RKO (cell line): ENCODE measurements at places on chromosomes 6 and 20.

- DNase-seq = no peak
Measured at GRCh38 chr6:146666909-146667308, 68.1 kb downstream of the ADGB start.

DNA sequence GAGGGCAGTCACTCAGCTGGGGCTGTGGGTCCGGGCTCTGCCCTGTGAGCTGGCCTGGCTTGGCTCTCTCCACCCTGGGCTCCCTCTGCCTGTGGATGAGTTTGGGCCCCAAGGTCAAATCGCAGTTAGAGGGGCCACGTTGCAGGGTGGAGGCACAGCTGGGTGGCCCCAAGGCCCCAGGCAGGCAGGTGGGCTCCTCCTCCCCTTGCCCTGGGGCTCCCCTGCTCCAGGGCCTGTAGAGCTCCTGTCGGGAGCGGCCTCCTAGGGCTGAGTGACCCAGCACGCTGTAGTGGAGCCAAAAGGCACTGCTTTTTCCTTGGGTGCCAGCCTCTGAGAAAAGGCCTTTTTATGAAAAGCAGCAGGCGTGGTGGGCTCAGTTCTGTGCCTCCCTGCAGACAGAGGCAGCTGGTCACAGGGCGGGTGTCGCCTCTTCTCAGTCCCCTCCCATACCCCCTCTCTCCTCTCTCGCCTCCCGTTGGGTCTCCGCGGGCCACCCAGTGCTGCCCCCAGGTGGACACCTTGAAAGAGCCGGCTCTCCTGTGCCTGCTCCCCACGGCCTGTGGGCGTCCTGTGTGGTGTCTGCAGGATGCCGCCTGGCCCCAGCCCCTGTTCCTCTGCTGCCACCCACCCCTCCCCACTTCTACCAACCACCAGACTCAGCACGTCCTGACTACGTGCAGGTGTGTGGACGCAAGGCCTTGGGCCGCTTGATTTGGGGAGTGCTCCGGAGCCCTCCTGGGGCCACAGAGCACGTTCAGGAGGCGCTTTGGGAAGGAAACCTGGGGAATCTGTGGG, 13.2 kb downstream of the SS18L1 start:
- peak; percentile 30 for DNase-seq

DNA sequence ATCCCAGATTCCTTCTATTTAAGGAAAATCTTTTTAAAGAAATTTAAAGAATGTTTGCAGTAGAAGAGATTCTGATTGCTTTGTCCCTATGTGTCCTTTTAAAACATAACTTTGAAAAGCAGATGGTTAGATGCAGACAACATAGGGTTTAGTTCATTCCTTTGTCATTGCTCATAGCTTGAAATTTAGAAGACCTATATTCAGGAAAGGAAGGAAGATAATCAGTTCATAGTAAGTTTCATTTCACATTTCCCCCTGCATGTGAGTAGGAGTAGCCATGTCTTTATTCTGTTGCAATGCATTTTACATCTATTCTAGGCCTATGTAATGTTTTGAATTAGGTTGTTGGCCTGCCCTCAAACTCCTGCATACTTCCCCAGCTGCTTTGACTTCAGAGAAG, 197.9 kb upstream of the GRIK2 start:
- DNase-seq = no peak

- DNase-seq = no peak
Measured at GRCh38 chr6:167679122-167679736, 147.5 kb upstream of the AFDN start.

DNA sequence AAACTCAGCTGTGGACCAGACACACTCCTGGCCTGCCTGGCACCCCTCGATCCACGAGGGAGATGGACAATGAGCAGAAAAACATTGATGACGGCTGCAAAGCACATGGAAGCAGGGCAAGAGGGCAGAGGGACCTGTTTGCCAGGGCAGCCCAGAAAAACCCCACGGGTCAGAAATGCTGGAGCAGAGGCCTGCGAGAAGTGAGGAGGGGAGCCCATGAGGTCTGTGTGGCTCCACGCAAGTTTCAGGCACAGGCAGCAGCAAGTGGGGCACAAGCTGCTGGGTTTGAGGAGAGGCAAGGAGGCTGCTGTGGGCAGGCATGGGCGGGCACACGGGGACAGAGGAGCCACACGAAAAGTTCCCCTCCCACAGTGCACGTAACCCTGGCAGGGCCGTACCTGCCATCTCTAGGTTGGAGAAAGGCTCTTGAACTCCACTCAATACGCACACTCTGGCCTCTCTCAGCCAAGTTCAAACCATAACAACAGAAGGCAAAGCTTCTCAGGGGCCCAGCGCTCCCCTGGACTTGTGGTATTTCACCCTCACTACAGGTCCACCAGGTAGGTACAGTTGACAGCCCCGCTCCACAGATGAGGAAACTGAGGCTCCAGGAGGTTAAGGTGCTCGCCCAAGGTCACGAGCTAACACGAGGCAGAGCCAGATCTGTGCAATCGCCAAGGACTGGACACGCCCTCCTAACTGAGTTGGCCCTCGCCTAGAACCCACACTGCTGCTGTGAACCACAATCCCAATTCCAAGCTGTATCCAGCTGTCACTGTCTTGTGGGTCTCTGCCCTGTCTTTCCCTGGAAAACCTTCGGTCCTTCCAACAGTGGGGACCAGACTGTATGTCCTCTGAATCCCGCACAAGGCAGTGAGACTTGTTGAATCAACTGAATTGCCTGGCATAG, 108.2 kb downstream of the NOL4L start:
- no peak for DNase-seq

GRCh38 chr6:9484686-9485085, 930.2 kb downstream of the TFAP2A start:
- no peak for DNase-seq
